Calu3 (cell line): ENCODE measurements at places on chromosomes 5 and 9.

- DNase-seq: no peak
These were observed 9.2 kb upstream of the DENND4C start for GRCh38 chr9:19221326-19221725.

DNA sequence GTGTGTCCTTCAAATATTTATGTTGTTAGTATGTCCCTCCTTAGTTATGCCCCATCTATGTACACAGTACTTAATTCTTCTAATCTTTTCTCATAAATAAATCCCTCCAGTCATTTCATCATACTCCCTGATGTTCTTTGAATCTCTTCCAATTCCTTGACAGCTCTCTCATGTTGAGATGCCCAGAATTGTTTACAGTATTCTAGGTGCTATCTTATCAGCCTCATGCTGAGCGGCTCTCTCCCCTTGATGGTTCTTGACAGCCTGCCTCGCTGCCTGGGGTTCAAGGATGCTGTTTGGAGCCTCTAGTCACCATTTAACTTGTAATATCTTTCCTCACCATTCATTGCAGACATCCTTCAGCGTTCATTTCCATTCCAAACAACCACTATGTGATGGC is 799.2 kb downstream of the BRINP1 start:
- DNase-seq: no peak

- no peak for DNase-seq
These were observed 579 bp downstream of the ADAMTS16 start for GRCh38 chr5:5140479-5141338.

GRCh38 chr5:82793808-82794419 is 283.3 kb downstream of the TMEM167A start:
- DNase-seq: peak; percentile 60

- no peak for DNase-seq
These were observed 3.8 kb downstream of the CCDC152 start for GRCh38 chr5:42760426-42760825.

- no peak for DNase-seq
These were observed 17.2 kb downstream of the MED10 start for GRCh38 chr5:6361101-6361500.

- no peak for DNase-seq
These were observed 180.9 kb downstream of the FAM170A start for GRCh38 chr5:119810217-119810616.

DNA sequence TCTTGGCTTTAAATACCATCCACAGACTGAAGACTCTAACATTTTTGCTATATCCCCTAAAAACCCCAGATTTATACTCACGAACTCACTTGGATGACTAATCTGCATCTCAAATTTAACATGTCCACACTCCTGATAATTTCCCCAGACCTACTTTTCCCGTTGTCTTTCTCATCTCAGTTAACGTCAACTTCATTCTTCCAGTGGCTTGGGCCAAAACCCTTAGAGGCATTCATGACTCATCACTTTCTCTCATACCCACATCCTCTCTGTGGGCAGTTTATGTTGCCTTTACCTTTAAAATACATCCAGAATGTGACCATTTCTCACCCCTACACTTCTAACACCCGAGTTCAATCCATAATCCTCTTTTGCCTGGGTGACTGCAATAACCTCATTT is 96.7 kb downstream of the EDIL3 start:
- DNase-seq: peak; percentile 4

DNA sequence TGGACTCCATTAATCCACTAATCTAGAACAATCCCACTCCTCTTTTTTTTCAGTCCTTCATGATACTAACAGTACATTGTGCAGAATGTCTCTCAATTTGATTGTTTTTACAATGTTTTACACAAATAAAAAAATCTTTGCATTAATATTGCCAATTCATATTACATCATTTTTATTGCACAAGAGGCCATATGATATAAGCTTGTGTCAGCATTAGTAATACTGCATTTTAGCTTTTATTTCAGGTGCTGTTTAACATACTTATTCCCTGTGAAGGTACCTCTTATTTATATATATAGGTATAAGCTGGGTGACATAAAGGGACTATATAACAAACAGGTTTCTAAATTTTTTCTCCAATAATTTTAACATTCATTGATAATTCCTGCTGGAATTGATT is 737.4 kb downstream of the DNAH5 start:
- DNase-seq: no peak
